ENCODE measurements at places on chromosomes 11 and 22. TPM values are rescaled to one million over a fixed set of nuclear protein-coding genes. Genes with fewer than 3 reads are reported as not detected.

- no peak overlapping the region for H3K4me3 ChIP-seq
- no peaks in the 10 kb centered on the region for H3K27me3 ChIP-seq
- no peaks in the 10 kb centered on the region for H3K36me3 ChIP-seq
- no peak for DNase-seq
- peaks cover 38% of the 10 kb centered on the region for H3K4me1 ChIP-seq
- H3K27ac ChIP-seq: no peak overlapping the region
Measured at GRCh38 chr22:49929211-49929979, 11.0 kb downstream of the CRELD2 start.

DNA sequence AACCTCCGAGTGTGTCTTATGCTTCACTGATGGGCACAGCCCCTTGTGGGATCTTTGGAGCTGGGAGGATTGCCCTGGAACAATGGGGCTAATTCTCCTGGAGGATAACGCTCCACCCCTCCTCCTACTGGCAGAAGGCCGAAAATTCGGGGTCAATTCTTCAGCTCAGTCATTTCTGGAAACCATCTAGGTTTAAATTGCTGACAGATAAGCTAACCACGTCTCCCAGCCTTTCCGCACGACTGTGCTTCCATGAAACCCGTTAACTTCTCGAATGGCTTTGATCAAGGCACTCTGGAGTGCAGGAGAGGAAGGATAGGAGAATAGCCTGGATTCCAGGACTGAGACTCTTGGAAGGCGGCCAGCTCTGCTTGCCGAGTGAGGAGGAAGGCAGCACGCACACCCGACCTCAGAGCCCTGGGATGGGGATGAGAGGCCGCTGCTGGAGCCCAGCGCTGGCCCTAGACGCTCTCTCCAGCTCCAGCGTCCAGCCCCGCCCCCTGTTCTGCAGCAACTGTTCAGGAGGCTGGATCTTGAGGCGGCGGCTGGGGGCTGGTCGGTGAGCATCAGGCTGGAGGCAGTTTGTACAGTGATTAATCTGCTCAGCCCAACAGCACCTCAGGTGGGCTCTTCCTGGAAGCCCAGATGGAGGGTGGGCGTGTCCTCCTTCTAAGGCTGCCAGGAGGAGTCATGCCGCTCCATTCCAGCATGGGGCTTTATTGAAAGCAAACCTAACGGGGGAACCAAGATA, 176.7 kb upstream of the NCAM1 start:
- no peak overlapping the region for H3K4me3 ChIP-seq
- no peak overlapping the region for H3K27ac ChIP-seq
- H3K4me1 ChIP-seq: peaks cover 10% of the 10 kb centered on the region

DNA sequence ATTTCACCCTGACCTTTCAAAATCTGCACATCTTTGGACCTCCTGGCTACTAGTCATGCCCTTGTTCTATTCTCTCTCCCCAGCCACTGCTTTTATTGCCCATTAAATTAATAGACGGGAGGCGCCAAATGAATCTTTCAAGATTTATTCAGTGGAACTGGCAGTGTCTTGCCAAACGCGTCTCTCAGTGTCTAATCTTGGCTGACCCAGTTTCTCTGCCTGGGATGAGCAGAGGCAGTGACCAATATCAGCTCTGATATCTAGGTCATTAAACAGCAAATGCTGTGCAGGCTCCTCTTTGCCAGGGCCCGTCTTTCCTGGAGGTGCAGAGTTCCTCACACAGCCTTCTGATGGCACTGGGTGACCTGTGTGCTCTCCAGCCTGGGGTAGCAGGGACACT, 74.0 kb downstream of the TRAF6 start:
- no peak overlapping the region for H3K4me3 ChIP-seq
- H3K27me3 ChIP-seq: no peaks in the 10 kb centered on the region
- no peak for DNase-seq
- H3K36me3 ChIP-seq: no peaks in the 10 kb centered on the region

GRCh38 chr11:132971351-132971750, 561.0 kb downstream of the OPCML start:
- H3K36me3 ChIP-seq: no peaks in the 10 kb centered on the region
- no peaks in the 10 kb centered on the region for H3K4me1 ChIP-seq

GRCh38 chr22:23384431-23384830, 195.7 kb downstream of the IGLL1 start:
- H3K4me3 ChIP-seq: no peak overlapping the region
- no peak for DNase-seq
- H3K36me3 ChIP-seq: no peaks in the 10 kb centered on the region
- H3K27me3 ChIP-seq: no peaks in the 10 kb centered on the region
- peaks cover 5% of the 10 kb centered on the region for H3K4me1 ChIP-seq
- H3K27ac ChIP-seq: no peak overlapping the region

- no peak overlapping the region for H3K4me3 ChIP-seq
Measured at GRCh38 chr11:120532832-120533196, 21.3 kb downstream of the GRIK4 start.

Gene EXPH5
- total RNA-seq: 2.3 TPM

All from body of pancreas (tissue), 4 donors.